Mesenteric fat pad (tissue), 1 donor: ENCODE measurements at places on chromosomes 11 and 22. TPM values are rescaled to one million over a fixed set of nuclear protein-coding genes. Genes with fewer than 3 reads are reported as not detected.

GSTT2 gene
- not detected for total RNA-seq

- DNase-seq: no peak
Measured at GRCh38 chr11:24373516-24373915, 123.3 kb upstream of the LUZP2 start.

DNA sequence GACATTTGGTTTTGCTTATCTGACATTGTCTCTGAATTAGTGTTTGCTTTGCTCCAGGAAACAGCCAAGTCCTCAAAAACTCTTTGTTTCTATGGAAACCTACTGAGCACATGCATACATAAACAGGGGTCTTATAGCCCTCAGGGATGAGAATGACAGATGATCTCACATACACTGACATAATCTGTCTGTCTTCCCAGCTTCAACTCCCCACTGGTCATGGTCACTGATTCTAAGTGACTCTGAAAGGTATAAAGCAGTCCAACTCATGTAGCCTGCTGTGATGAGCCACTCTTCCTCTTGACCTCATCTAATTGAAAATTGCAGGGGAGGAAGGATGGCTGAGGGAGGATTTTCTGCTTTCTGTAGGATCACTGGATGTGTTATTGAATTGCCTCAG, 12.6 kb downstream of the ZNF143 start:
- DNase-seq: no peak

GRCh38 chr11:16946477-16947282, 67.5 kb downstream of the PLEKHA7 start:
- no peak for DNase-seq

DNA sequence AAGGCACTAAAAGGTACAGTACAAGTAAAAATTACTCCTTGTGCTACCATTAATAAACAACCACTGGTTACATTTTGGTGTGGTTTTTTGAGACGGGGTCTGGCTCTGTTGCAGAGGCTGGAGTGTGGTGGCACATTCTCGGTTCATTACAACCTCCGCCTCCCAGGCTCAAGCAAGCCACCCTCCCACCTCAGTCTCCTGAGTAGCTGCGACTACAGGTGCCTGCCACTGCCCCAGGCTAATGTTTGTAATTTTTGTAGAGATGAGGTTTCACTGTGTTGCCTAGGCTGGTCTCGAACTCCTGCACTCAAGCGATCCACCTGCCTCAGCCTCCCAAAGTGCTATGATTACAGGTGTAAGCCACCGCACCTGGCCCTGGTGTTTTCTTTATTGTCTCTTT, 20.8 kb downstream of the TAF1D start:
- no peak for DNase-seq

CLDN5 gene
- 151 TPM for total RNA-seq

DNA sequence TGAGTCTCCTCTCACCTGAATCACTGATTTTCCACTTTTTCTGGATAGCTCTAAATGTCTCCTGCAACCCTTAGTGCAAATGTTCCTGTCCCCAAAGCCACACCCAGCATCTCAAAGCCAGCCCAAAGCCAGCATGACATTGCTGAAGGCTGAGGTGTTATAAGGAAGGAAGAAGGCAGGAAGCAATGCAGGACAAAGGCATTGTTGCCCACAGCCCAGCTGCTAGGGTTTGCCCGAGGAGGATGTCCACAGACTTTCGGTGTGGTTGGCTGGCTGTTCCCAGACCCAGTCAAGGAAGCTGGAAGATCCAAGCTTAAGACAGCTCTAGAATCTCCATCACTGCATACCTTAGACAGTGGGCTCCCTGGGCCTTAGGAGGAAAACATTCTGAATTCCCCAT, 23.5 kb downstream of the CHST1 start:
- peak; percentile 49 for DNase-seq
